ENCODE measurements at places on chromosomes 4 and X.
A peak's percentile ranks its signal among the peaks of the same experiment; 100 is the strongest.

GRCh38 chrX:120560405-120560841 is 339 bp downstream of the CUL4B start:
- DNase-seq: no peak

- DNase-seq: no peak
These were observed 135.0 kb upstream of the TENT5D start for GRCh38 chrX:80285131-80285773.

- no peak for DNase-seq
These were observed 248.9 kb downstream of the TLL1 start for GRCh38 chr4:166121897-166122296.

GRCh38 chrX:153627675-153628111 is 19.3 kb upstream of the DUSP9 start:
- DNase-seq: peak; percentile 19

GRCh38 chrX:132173647-132174046 is 45.6 kb downstream of the RAP2C start:
- DNase-seq: no peak

DNA sequence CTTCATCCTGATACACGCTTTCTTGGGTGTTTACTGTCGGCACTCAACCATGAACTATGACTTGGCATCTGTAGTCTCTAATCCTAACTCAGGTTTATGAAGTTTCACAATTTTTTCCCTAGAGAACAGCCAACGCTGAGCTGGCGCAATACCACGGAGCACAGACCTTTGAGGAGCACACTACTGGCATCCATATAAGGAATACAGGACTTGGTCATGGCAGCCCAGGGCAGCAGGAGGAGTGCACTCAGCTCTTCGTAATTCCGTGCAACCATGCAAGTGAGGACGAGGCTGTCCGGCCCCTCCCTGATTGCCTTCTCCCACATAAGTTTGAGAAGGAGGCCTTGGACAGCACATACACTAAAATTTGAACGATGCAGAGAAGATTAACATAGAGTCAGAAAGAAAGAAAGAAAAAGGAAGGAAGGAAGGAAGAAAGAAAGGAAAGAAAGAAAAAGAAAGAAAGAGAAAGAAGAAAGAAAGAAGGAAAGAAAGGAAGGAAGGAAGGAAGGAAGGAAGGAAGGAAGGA is 41.0 kb upstream of the PDLIM5 start:
- peak; percentile 66 for DNase-seq

- DNase-seq: no peak
These were observed 55.4 kb upstream of the BCLAF3 start for GRCh38 chrX:20046223-20046622.

GRCh38 chr4:114758066-114758465 is 159.5 kb downstream of the UGT8 start:
- DNase-seq: no peak

GRCh38 chr4:174217273-174218126 is 66.0 kb downstream of the FBXO8 start:
- peak; percentile 73 for DNase-seq

- DNase-seq: no peak
These were observed 280.3 kb downstream of the ARAP2 start for GRCh38 chr4:35963974-35964515.

- no peak for DNase-seq
These were observed 14.0 kb downstream of the CFAP97 start for GRCh38 chr4:185189606-185190305.

DNA sequence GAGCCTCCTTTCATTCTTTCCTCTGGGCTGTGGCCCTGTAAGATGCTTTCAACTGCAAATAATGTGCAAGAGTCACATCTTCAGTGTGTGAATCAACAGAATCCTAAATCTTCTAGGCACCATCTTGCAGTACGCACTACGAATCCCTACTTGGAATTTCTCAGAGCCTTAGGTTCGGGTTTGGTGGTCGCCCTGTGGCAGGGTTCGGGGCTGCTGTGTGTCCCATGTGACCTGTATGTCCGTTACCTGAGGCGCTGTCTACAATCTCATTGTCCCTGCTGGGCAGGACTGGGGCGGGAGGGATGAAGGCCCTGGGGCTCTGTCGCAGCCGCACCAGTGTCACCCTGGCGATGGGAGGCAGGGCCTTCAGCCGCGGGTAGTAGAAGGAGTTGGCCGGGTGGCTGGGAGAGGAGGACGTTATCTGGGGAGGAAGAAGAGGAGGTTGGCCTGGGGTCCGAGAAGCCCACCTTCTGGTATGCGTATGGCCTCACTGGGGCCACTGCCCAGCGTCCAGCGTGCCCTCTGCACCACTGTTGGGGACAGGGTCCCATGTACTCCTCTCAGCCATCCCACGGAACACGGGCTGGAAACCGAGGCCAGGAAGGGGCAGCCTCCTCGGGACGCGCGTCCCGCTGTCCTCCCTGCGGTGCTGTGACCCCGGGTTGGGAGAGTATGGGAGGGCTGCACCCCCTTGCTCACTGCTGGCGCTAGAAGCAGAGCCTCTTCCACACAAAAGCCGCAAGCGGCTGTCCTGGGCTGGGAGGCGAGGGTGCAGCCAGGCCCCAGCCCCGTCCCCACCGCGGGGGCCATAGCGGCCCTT is 2.0 kb downstream of the SPON2 start:
- no peak for DNase-seq

DNA sequence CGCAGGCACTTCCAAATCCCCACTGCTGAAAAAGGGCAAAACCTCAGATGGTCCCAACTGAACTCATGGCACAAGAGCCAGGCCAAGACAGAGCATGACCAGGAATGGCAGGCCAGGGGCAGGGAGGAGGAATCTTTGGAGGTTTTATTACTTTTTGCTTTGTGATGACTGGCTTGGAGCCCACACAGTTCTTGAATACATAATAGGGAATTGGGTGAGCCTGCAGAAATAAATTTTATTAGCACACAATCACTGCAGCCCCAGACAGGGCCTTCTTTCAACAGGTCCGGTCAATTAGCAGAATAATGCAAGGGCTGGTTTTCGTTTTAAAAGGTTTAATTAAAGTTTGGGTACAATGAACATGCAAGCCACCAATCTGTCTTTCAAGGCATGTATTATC is 23.4 kb upstream of the MAMLD1 start:
- DNase-seq: no peak

DNA sequence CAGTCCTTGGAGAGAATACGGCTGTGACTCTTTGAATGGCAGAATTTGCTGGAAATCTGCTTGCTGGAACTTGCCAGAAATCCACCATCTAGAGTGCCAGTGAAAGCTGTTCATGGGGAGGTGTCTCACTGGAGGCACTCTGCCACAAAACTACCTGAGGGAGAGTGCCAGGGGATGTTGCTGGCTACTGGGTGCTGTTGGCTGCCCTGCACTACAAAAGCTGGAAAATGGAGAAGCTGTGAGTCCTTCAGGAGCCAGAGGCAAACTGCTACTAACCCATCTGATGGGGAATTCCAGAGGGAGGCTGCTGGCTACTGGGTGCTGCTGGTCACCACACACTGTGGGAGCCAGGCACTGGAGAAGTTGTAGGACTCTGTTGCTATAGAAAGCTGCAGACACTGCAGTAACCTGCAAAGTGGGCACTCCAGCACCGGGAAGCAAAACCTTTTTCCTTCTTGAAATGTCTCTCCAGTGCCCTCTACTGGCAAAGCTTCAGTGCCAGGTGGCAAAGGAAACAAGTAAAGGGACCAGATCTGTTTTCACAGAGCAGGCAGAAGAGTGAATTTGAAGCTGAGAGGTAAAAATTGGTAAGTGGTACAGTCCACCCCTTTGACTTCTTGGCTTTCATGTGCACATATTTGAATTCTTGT is 47.8 kb upstream of the HSD17B10 start:
- DNase-seq: no peak

DNA sequence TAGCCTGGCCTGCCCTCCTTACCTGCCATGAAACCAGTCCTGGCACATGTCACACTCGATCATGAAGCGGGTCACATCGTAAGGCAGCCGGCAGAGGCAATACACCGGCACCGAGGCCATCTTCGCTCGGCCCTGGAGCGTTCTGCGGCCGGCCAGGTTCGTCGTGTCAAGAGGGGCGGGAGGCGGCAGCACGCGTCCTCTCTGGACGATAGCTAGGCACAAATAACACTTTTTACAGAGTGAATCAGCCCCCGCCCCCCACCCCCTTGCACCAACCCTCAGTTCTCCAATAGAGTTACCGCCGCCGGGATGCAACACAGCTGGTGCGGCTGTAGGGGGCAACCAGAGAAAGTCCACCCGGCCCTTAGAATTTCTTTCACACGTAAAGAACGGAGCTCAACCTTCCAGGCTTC is 1.7 kb downstream of the PHF8 start:
- DNase-seq: peak; percentile 46

DNA sequence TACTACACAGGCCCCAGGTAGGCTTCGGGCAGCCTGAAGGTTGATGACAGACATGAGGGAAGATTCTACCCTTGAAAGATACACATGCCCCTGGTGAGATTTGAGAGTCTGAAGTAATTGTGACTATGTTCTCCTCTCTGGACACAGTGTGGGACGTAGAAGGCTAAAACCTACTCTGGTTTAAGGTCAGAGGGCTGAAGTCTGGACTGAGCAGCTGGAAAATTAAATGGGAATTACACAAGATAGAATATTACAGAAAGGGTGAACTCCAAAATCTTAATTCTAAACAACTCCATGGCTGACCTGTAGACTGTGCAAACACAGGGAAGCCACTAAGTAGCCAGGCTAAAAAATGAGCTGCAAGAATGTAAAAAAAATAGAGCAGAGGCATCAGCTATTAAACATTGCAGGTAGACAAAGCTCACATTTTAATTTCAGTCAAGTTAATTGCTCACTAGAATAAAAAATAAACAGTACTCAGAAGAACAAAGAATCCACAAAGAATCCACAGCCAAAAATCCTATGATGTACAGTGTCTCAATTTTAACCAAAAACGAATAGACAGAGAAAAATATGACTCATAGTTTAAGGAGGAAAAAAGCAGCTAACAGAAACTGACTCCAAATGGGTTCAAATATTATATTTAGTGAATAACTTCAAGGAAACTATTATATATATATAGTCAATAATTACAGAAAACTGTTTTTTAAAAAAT is 170.4 kb downstream of the PCDH18 start:
- no peak for DNase-seq

GRCh38 chrX:2848871-2849301 is 20.2 kb downstream of the GYG2 start:
- DNase-seq: no peak

GRCh38 chr4:168569931-168570276 is 73.1 kb downstream of the PALLD start:
- DNase-seq: no peak

- no peak for DNase-seq
These were observed 18.7 kb downstream of the TXLNG start for GRCh38 chrX:16804923-16805464.

DNA sequence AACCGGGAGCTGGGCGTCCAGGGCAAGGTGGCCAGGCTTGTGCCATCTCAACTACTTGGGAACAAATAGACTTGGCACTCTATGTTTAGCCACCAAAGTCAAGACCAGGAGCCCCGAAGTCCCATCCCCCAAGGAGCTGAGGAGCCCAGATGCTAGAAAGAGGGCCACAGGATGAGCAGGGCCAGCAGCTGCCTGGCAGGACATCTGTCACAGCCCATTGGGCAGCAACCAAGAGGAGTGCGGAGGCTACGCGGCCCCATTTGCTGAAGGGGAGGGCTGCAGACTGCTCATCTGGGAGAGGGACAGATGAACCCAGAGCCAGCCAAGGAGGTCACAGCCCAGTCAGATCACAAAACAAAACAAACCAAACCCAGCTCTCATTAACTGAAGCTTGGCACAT is 22.9 kb upstream of the SOWAHD start:
- no peak for DNase-seq

- no peak for DNase-seq
These were observed 85.7 kb downstream of the TEX13C start for GRCh38 chrX:125405339-125405738.

- DNase-seq: no peak
These were observed 288.2 kb upstream of the UGT8 start for GRCh38 chr4:114310296-114310925.

DNA sequence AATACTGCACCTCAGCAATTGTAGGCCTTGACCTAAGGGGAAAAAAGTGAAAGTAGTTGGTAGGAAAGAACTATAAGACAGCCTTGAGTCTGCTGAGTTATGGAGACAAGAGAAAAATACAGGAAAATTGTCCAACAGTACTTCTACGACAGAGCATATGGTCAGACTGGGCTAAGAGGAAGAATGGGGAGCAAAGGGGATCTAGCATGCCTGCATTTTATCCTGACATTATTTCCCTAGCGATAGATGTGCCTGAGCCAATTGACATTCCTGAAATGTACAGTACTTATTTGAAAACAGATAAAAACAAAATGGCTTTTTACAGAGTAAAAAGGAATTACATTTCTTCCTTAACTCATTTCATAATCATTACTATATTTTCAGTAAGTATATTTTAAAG is 22.2 kb downstream of the GUCY1A1 start:
- DNase-seq: no peak

DNA sequence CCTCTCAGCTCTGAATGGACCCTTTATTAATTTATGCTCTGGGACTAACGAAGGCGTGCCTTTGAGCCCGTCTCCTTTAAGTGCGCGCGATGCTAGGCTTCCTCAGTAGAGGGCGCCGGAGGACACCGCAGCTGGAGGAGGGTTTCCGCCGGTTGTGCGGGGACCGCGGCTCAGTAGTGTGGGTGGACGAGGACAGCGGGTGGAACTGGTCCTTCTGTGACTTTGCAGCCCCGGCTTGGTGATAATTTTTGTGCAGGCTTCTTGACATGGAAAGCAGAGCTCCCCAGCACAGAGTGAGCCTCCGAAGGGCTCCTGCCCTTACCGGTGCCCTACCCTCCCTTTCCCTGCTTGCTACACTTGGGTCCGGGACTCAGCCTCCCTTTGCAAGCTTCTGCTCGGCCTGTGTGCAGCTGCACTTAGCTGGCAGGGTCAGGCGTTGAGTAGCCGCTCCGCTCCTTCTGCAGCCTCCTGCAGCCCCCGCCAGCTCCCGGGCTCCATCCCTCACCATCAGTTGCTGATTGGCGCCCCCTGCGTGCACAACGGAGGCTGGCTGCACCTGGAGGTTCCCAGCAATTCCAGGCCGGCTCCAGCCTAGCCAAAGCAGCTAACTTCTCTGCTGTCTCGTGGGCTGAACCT is 26.8 kb upstream of the BOD1L1 start:
- DNase-seq: peak; percentile 89

GRCh38 chrX:112457788-112458187 is 221.9 kb downstream of the LHFPL1 start:
- no peak for DNase-seq

- no peak for DNase-seq
These were observed 439.1 kb downstream of the TLL1 start for GRCh38 chr4:166312166-166312565.

DNA sequence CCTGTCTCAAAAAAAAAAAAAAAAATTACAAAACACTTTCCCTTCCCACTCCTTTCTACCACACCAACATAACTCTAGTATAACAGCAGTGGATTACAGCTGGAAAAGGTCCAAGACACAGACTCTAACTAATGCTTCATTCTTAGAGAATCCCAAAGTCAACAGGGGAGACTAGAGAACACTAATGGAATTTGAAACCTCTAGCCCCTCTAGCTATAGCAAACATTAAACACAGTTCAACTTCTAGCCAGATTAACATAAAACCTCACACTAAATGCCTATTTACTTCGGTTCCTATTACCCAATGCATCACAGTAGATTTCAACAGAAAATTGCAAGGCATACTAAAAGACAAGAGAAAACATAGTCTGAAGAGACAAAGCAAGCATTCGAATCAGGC is 10.5 kb upstream of the DHX15 start:
- no peak for DNase-seq

- peak; percentile 91 for DNase-seq
These were observed 172 bp upstream of the HSPA4L start for GRCh38 chr4:127782025-127782274.

- DNase-seq: no peak
These were observed 49.8 kb upstream of the CAMK2D start for GRCh38 chr4:113811359-113811758.

- no peak for DNase-seq
These were observed 586.6 kb downstream of the C4orf33 start for GRCh38 chr4:129682586-129682985.
